ENCODE measurements at places on chromosomes 16 and 17.

DNA sequence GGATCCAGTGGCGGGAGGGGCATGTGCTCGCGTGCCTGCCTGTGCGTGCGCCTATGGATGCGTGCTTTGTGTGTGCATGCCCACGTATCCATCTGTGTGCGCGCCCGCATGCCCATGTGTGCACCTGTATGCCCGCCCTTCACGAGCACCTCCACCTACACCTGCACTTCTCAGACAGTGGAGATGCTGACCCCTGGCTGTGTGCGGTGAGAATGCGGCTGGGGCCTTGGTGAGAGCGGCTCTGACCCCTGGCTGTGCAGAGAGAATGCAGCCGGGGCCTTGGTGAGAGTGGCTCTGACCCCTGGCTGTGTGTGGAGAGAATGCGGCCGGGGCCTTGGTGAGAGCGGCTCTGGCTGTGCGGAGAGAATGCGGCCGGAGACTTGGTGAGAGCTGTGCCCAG is 33.9 kb downstream of the AXIN1 start:
- DNase-seq, result no peak

GRCh38 chr17:3692346-3692745 is 3.6 kb downstream of the P2RX5 start:
- DNase-seq, result no peak

GRCh38 chr16:86946981-86947380 is 368.6 kb downstream of the FOXL1 start:
- no peak for DNase-seq

DNA sequence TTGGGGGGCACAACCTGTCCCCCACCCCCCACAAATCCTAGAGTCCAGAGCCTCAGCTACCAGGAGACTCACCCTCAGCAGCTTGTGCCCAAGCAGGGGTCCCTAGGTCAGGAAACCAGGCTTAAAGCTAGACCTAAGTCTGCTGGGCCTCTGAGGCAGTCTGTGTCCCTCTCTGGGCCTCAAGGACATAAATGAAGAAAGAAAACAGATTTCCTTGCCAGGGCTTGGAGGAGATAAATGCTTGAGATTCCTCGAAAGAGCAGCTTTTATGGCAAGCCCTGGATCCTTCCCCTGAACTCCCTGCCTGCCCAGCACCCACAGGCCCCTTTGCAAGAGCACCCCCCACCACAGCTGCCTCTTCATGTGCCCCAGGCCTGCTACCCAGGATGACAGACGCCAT is 3.3 kb downstream of the SRCIN1 start:
- DNase-seq, result no peak

DNA sequence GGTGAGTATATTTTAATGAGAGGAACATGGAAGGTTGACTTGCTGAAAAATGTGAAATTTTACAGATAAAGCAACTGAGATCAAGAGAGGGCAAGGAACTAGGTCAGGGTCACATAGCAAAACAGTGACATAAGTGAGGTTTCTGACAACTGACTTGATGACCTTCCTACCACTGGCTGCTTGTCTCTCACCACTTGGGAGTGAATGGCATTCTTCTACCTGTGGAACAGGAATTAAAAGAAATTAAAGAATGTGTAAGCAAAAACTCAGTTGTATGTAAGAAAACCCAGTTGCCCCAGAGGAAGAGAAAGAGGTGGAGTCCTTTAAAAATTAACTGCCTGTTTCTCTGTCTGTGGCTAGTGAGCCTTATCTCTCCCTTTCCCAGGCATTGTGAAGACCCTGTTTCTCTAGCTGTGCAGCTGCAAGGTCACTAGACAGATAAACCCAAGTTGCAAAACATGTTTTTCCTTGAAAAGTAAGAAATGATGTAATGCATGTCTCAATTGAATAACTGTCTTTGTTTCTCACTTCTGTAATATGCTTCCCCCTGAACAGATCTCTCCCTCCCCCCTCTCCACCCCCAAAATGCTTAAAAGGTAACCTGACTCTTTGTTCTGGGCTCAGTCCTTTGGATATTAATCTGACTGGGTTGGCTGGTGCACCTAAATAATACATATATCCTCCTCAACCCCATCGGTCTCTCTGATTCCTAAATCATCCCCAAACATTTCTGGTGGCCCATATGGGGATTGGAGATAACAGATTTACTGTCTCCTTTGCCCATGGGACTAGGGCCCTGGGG is 23.4 kb downstream of the ACSM1 start:
- DNase-seq, result no peak

GRCh38 chr16:85515319-85515745 is 97.8 kb upstream of the GSE1 start:
- no peak for DNase-seq

- DNase-seq, result no peak
Observed at GRCh38 chr17:78736526-78737079, 45.5 kb downstream of the CYTH1 start.

DNA sequence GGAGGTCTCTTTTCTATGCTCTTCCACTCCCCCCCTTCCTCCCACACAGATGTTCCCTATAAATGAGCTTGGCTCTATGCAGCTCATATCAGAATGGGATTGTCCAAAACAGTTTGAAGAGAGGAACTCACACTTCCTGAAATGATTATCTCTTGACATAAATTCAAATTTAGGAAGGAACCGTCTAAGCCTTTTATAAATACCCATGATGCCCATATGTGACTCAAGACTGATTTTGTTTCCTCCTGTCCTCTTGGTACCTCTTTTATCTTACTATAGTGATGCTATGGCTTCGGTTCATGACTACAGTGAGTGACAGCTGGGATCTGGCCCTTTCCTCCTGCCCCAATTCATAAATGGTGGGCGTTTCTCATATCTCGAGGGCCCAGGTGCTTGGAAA is 16.6 kb upstream of the TERF2 start:
- DNase-seq, result no peak

DNA sequence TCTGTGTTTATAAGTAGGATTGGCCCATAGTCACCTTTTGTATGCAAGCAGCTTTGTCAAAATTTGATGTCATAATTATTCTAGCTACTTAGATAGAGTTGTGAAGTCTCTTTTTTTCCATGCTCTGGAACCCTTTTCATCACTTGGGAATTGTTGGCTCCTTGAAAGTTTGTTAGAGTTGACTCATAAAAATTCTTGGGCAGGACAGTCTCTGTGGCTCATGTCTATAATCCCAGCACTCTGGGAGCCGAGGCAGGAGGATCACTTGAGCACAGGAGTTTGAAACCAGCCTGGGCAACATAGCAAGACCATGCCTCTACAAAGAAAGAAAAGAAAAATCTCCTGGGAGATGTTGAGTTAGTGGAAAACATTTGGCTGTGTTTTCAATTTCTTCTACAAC is 45.7 kb upstream of the MRC2 start:
- DNase-seq, result no peak

- DNase-seq, result no peak
Observed at GRCh38 chr17:60640503-60640902, 37.1 kb upstream of the BCAS3 start.

All from NCI-H2107 (cell line).